ENCODE measurements at places on chromosomes 2 and 18.
A peak's percentile ranks its signal among the peaks of the same experiment; 100 is the strongest.

DNA sequence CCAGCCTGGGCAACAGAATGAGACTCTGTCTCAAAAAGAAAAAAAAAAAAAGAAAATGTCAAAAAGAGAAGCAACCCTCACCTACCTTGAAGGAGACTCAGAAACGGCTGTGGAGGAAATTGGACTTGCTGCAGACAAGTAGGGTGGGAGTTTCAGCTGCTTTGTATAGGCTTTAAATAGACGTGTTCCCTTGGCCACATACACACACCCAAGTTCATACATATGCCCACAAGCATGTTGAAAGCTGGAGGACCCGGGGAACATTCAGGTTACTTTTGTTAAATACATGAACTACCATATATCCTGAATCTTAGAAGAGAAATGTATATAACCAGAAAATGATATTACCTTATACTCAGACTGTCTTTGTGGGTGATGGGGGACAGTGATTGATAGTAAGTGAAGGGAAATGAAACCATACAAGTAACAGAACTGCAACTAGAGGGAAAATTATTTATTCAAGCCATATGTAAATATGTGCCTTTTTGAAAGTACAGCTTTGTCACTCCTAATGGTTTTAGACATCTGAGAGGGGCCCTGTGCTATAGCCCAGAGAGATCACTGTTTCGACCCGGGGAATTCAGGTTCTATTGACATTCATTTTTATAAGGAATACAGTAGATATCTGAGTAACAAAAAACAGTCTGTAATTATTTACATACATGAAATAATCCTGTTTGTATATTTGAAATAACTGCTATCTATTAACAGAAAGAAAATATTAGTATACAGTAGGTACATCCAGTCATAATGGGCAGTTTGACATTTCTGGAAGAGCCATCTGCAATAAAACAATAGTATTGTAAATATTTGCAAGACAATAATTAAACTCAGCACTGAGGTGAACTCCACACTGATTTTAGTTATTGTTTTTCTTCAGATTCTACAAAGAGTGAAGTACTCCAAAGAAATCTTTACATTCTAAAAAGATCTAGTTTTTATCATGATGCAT, 48.0 kb upstream of the TGIF1 start:
- no peak for DNase-seq

GRCh38 chr2:66577321-66578053, 142.6 kb downstream of the MEIS1 start:
- peak; percentile 49 for DNase-seq

DNA sequence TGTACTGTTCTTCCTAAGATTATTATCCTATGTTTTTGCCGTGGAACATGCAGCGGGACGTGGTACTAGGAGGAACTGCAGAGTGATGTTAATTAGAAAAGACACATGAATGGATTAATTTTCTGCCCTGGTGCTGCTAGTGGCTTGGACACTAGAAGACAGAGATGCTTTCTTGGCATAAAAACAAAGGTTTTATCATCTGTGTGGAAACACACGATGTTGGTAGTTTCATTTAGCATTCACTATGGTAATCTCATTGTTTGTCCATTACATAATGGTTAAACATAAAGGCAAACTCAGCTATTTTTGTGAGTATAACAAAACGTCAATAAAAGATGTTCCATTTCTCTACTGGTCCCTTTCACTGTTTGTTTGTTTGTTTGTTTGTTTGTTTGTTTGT, 22.8 kb downstream of the COL6A3 start:
- DNase-seq = no peak

- peak; percentile 19 for DNase-seq
These were observed 84.1 kb upstream of the EPC2 start for GRCh38 chr2:148560496-148560895.

GRCh38 chr2:28650266-28650584, 101.4 kb upstream of the PPP1CB start:
- no peak for DNase-seq

DNA sequence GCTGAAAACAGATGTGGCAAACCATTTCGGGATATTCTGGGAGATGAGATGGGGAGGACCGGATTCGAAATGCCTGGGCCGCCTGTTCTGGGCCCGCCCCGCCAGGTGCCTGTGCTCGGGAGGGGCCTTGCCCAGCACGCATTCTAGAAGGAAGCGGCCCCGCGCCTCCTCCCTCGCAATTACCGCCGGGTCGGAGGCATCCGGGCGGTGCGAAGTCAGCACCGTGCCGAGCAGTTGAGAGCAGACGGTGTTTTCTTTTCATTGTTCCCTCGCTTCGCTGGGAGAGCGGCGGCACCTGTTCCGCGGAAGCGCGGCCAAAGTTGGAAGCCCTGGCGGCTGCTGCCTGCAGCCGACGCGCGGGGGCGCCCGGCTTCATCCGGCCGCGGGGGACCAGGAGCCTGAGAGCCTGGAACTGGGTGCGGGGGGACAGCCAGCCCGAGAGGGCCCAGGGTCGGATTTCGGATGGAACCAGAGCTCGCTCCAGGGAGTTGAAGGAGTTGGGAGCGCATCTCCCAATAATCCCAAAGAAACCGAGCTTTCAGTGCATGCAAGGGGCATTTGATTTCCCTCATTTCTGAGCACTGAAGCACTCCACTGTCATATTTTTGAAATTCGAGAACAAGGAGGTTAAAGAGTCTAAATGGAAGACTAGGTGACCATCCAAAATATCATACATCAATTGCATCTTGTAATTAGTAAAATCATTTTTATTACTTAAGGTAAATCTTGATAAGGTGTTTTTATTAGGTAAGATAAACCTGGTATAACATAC, 241.8 kb upstream of the RAB12 start:
- DNase-seq = peak; percentile 76

DNA sequence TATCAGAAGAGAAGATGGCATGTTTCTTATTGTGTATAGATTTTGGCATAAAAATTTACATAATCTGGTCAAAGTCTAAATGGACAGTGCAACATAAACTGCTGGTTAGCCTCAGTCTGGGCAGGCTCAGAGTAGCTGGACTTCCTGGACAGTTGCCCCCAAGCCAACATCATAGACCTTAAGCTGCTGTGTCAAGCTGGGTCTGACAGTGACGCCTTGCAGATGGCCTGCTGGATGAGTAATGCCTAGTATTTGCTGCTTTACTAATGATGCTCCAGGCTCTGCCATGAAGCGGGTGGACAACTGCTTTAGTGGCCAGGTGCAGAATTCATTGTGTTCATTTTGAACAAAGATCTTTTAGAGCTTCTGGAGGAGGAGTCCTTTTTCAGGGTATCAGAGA, 603.7 kb upstream of the ZEB2 start:
- peak; percentile 35 for DNase-seq

DNA sequence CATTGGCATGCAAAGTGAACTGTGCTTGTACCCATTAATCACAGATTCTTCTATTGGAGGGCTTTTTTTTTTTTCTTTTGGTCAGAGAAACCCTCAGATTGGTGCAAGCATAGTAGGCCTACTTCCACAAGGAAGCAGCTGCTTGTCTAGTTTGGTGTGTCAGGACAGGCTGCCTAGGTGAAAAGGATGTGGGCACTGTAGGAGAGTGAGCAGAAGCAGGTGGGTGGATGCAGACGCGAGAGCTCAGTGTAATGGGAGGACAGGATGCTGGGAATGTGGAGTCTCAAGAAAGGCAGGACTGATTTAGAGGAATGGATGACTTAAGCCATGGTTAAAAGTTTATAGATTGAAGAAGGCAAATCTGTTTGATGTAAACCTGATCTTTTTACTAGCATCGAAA, 3.1 kb downstream of the ELP2 start:
- no peak for DNase-seq

DNA sequence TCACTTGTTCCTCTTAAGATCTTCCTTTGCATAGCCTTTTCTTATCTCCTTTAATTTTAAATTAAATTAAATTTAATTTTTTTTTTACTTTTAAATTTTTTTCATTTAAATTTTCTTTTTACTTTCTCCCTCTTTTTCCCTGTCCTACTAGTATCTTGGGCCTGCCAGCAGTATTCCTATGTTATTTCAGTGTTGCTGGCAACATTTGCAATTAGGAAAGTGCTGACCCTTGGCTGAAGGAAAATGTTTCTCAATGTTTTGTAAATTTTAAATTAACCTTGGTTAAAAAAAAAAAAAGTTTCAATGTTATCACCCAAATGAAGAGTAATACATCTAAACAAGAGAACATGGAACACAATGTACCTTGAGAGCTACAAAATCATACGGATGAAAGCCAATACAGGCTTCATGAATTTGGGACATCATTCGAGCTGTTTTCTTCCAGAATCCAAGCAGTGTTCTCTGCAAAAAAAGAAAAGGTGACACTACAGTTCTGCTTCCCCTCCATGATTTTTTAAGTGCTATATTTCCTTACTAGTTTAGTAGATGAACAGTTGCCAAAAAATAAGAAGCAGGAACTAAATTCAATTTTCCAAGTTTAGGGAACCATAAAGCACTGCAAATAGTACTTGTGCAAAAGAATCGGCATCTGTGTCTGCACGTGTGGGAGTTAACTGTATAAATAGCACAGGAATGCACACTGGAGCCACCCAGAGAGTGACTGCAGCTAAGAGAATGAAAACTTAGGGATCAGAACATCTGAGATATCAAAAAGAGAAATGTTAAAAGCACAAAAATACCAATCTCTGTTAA, 55.8 kb downstream of the ICA1L start:
- DNase-seq = peak; percentile 56

DNA sequence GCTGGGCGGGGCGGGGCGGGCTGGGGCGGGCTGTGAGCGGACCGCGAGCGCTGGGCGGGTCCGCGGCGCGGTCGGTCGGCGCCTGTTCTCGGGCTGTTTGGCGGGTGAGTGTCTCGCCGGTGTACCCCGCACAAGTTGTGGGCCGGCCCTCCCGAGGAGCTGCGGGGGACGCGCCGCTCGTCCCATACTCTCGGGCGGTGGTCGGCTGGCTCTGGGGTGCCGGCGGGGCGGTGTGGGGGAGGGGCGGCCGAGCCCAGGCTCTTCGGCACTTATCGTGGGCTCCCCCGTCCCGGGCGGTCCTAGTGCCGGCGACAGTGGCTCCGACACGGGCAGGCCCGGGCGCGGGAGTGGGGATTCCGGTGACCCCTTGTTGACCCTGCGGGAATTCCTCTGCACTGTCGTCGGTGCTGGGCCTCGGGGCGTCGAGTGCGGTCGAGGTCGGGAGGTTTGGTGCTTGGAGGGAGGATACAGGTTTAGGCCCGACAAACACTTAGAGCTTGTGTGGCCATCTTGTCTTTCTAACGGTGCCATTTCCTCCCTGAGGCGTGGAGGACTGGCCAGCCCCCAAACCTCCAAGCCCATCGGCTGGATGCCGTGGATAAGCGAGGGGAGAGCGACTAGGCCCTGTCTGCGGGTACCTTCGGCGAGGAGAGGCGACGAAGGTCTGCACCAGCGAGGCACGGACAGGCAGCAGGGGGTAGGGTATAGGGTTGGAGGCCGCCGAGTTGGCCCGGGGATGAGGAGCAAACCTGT, at the start of gene SEPTIN2:
Gene SEPTIN2, plus strand, starts transcription at position 47 of the 753 bp plus-strand sequence. CDS start 8,308 bp downstream, outside the sequence.
- DNase-seq = peak; percentile 86

DNA sequence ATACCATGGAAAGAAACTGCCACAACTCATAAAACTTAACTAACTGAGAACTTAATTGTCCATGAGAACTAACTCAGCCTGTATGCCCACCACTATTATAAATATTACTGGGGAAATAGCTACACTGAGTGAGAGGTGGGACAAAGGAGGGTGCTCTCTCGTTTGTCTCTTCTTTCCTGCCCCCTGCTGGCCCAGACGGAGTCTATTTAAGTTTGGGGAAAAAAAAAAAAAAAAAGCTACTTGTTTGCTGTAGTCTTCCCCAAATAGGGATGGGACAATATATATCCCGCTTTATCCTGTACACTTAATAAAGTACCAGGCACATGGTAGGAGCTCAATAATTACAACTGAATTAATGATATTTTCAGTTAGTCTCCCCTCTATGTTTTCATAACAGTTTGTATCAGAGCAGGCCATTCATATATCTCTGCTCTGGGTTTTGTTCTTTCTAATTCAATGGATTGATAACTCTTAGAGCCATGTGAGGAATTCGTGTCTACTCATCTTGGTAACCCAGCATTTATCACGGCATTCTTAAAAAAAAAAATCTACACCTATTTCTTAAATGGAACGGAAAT, 647.6 kb upstream of the PKDCC start:
- peak; percentile 38 for DNase-seq

- DNase-seq = no peak
These were observed 102.5 kb downstream of the PKP4 start for GRCh38 chr2:158559252-158559651.

GRCh38 chr2:120453635-120453998, 107.7 kb downstream of the INHBB start:
- no peak for DNase-seq

GRCh38 chr2:98569197-98569793, 39.0 kb downstream of the COA5 start:
- no peak for DNase-seq

GRCh38 chr18:69567813-69568488, 167.3 kb downstream of the DOK6 start:
- no peak for DNase-seq

- DNase-seq = peak; percentile 76
These were observed 108.1 kb upstream of the KCTD1 start for GRCh38 chr18:26656431-26656943.

DNA sequence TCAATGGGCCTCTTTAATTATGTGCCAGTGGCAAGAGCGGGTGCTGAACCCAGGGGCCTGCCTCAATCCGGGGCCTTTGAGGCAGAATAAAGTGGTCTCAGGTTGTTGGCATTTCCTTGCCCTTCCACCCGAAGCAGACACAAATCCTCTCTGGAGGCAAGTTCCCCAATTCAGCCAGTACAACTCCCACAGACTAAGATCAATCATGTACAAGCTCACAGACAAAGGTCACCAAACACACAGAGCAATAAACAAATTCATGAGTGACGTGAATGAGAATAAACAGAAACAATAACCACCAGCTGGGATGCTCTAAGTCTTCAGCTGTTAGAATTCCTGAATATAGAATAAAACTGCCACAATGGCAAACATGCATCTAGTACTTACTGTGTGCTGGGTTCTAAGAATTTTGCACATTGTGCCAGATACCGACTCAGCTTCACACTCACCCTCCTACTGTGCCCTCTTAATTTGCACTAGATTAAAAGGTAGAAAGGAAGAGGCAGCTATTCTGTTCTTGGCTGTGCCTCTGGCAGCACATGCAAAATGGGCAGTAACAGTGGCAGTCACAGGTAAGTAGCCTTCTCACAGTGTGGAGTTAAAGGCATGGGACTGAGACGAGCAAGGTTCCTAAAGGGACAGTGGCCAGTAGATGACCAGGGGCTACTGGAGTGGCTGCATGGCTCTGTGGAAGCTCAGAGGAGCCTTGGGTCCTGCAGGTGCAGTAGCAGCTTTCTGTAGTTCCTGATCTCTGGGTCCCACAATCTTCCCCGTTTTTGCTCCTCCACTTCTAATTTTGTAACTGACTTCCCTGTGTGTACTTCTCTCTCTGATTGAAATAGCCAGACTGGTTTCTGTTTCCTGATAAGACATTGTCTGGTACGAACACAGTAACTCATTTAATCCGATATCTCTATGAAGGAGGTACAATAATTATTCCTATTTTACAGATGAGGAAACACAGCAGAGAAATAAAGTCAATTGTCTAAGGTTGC, 34.6 kb upstream of the IL1B start:
- DNase-seq = no peak

Data from tongue (tissue), 3 donors.